ENCODE measurements at places on chromosomes 16 and 17.

DNA sequence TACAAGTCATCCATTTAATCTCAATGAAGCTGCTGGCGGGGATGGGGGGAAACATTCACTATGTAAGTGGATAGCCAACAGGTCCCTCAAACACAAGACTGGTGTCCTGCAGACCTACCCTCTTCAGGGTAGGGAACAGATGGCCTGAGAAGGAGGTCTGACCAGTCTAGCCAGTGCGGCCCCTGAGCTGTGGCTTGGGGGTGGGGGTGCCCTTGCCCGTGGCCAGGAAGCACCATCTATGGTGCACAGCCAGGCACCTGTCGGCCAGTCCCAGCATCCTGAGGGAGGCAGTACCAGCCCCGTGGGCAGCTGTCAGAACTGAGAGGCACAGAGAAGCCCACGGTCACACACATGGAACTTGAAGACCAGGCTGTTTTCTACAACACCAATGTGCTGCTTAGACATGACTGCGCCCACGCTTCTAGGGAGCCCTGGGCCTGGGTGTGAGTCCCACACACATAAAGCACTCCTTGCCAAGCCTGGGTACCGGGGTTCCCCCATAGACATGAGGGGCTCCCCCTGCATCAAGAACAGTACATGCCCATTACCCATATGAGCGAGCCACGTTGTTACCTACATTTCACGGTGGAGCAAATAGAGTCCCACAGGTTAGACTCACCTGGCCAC is 40.9 kb downstream of the RMI2 start:
- DNase-seq = no peak

DNA sequence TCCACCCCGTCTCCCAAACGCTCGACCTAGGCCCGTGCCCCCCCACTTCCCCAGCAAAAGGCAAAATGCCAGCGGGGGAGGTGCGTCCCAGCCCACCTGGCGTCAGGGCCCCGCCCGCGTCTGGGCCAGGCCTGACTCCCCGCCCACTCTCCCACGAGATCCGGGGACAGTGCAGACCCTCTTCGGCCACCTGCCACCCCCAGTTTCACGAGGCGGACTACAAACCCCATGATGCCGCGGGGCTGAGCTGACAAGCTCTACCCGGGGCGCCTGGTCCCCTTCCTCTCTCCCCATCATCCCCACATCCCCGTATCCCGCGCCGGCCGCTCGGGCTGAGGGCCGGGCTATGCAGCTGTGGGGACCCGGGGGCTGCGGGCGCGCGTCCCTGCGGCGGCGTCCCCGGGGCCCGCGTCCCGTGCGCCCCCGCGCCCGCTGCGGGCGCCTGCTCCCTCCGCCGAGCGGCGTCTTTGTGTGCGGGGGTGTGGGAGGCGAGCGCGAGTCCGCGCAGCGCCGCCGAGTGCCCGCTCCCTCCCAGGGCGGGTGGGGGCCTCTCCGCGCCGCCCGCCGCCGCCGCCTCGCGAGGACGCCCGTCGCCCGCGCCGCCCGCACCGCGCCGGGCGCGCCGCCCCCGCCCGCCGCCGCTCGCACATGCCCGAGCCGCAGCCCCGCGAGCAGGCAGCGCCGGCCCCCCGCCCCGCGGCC is at the start of gene ANKRD13B:
Gene ANKRD13B, plus strand, starts transcription at position 283 of the 702 bp plus-strand sequence. CDS start 490 bp downstream, outside the sequence.
- DNase-seq = peak; percentile 62

GRCh38 chr17:61761827-61762226 is 101.5 kb downstream of the BRIP1 start:
- DNase-seq = no peak

- DNase-seq = peak; percentile 60
These were observed 69.2 kb upstream of the CES5A start for GRCh38 chr16:55944377-55944802.

- no peak for DNase-seq
These were observed 23.6 kb downstream of the MILR1 start for GRCh38 chr17:64472564-64472963.

DNA sequence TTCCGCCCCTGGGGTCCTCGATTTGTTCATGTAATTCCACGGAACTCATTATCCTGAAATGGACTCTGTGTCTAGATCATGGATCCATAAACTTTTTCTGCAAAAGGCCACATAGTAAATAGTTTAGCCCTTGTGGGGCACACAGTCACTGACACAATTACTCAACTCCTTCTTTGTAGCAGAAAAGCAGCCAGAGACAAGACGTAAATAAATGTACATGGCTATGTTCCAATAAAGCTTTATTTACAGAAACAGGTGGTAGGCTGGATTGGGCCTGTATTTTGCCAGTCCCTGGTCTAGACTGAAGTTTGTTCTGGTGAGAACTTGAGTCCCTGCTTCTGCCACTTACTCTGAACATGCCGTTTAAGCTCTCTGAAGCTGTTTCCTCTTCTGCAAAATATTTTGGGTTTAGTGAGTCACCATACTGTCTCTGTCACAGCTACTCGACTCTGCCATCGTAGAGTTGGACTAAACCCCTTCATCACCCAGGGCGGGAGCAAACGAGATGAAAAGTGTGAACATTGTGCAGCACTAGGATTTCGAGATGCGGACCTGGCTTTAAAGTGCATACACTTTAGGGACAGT is 61.9 kb upstream of the FOXF1 start:
- no peak for DNase-seq

DNA sequence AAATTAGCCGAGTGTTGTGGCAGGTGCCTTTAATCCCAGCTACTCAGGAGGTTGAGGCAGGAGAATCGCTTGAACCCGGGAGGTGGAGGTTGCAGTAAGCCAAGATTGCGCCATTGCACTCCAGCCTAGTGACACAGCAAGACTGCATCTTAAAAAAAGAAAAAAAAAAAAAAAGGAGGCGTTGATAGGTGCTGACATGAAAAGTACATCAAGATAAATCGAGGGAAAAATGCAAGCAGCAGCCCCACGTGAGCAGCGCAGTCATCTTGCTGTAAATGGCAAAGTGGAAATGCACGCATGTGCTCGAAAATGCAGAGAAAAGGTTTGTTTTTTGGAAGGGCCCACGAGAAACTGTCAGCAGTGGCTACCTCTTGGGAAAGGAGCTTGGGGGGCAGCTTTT is 20.9 kb downstream of the MXRA7 start:
- DNase-seq = no peak

GRCh38 chr17:80475910-80476876 is at the start of gene NPTX1:
TSS of gene NPTX1 (minus strand) at chr17:80476607. CDS start at chr17:80476446, 161 bp downstream.
- DNase-seq = peak; percentile 17

GRCh38 chr17:78738698-78739097 is 43.4 kb downstream of the CYTH1 start:
- no peak for DNase-seq

- DNase-seq = no peak
These were observed 18.8 kb downstream of the POLR3E start for GRCh38 chr16:22315979-22316378.

DNA sequence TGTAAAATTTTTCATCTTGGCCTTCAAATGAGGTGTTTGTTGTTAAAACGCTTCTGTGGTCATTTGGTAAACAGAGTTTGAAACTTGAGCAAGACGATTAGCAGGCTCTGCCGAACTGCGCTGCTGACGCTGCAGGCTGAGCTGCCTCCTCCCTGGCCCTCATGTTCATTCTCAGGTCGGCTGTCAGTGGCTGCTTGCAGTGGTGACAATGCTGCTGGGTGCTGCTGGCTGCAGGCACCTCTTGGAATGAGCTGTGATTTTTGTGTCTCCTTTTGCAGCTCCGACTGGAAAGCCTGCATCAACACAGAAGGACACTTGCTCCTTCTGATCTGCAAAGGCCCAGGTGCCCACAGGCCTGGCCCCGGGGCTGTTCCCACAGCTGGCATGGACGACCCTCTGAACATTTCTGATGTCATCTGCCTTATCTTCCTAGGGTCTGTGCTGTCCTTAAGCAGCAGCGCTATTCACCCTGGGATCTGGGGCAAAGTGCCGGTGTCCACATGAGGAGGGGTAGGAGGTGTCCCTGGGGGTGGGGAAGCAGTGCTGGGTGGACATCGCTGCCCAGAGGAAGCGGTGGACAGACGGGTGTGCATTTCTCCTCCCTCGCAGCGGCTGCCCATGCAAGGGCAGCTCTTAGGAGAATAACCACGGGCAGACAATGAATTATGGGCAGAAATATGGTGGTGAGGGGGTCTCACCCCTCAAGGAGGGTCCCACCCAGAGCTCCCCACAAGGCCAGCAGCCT is 23.1 kb upstream of the OSGIN1 start:
- no peak for DNase-seq
